Stimulated activated CD4-positive, alpha-beta T cell treated with anti-CD3 and anti-CD28 coated beads, Interleukin-12 subunit alpha, Interleukin-12 subunit beta, amount 100 ng/mL, for 48 hours (primary cell): ENCODE measurements at places on chromosomes 3 and 15.

GRCh38 chr15:90035095-90035839 lies 34.1 kb downstream of the ZNF710 start:
- DNase-seq: no peak

- no peak for DNase-seq
Observed at GRCh38 chr3:100506355-100506754, 13.9 kb downstream of the TMEM45A start.

GRCh38 chr3:28252001-28252431 lies 10.6 kb downstream of the CMC1 start:
- no peak for DNase-seq

DNA sequence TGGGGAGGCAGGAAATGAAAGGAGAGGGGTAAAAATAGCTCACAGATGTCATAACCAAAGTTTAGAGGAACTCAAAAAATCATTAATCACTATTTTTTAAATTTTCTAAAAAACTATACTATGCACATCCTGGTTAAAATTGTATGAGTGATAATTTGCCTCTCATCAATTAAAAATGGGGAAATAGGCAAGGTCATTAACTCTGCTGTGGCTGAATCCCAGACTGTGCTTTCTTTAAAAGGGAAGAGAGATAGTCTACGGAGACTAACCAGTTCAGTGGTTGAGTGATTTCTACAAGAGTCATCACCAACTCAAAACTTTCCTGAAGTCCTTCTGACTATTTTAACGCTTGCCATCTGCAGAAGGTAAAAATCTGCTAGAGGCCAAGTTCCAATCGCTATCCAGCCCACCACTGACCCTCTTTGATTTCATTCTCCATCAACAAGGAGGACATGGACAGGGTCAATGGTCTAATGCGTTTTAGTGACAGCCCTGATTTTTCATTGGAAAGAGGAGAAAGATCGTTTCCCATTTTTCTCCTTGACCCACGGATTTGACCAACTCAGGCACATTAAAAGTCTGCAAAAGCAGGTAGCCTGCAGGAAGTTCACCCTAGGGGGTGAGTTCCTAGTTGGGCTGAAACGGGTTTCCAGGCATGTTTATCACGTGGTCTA lies 850 bp downstream of the SUCLG2 start:
- DNase-seq: no peak

- no peak for DNase-seq
Observed at GRCh38 chr3:54188176-54188791, 65.9 kb downstream of the CACNA2D3 start.

- DNase-seq: peak; percentile 38
Observed at GRCh38 chr3:32296251-32297204, 58.0 kb downstream of the CMTM8 start.

GRCh38 chr3:133829310-133829707 lies 23.7 kb downstream of the SRPRB start:
- no peak for DNase-seq

GRCh38 chr15:67741308-67741707 lies 84.0 kb upstream of the SKOR1 start:
- no peak for DNase-seq

GRCh38 chr3:13106308-13107001 lies 33.2 kb upstream of the IQSEC1 start:
- no peak for DNase-seq

GRCh38 chr3:157132936-157133335 lies 27.0 kb downstream of the CCNL1 start:
- no peak for DNase-seq
